Mammary epithelial cell (primary cell): ENCODE measurements at places on chromosomes 3 and 15. TPM values are rescaled to one million over a fixed set of nuclear protein-coding genes. Genes with fewer than 3 reads are reported as not detected.

The MKRN3 gene
- total RNA-seq, result not detected in 2 replicates

DNA sequence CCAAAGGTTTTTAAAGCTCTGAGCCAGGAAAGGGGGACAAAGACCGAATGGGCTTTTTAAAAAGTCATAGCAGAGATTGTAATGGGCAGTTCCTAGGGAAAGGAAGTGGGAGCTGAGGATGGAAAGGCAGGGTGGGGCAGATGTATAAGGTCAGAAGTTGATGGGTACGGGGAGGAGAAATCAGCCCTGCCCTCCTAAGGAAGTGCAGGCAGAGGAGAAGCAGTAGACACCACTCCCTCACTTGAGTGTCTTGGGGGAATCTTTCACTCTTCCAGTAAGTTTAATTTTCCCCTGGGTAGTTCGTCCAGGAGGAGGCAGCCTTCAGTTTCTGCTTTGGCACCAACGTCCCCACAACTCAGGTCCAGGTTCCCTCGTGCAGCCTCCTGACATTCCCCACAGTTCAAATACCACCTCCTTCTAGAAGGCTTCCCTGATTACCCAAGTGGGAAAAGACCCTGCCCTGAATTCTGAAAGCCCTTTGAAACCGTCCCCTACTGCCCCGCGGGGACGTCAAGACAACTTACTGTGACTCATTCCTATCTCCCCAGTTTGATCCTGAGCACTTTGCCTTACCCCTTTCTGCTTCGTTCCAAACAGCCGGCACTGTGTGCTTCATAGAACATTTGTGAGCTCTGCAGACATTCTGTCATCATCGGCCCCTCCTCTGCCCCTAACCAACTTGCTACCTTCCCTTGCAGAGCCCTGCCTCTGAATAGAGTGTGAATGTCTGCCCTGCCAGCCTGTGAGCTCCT is 14.3 kb upstream of the SRP14 start:
- no peak for DNase-seq

- DNase-seq, result peak; percentile 31
Observed at GRCh38 chr3:182490596-182491491, 302.5 kb upstream of the ATP11B start.

GRCh38 chr3:160685144-160685766 is 8.3 kb downstream of the ARL14 start:
- DNase-seq, result no peak

DNA sequence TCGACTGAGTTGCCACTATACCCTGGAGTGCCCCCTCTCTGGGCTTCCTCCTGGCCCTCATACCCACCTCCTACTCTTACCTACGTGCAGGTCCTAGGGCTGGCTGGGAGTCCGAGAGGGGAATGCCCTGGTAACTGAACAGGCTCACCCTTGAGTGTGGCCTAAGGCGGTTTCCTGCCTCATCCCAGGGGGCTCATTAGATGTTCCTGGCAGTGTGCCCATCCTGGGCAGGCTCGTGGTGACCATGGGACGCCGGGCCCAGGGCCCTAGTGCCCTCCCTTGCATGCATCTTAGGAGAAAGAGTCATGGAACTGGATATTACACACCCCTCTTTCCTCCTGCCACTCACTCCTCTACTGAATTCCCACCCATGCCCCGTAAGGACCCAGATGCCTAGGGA is 2.8 kb downstream of the SEMA4B start:
- no peak for DNase-seq

DNA sequence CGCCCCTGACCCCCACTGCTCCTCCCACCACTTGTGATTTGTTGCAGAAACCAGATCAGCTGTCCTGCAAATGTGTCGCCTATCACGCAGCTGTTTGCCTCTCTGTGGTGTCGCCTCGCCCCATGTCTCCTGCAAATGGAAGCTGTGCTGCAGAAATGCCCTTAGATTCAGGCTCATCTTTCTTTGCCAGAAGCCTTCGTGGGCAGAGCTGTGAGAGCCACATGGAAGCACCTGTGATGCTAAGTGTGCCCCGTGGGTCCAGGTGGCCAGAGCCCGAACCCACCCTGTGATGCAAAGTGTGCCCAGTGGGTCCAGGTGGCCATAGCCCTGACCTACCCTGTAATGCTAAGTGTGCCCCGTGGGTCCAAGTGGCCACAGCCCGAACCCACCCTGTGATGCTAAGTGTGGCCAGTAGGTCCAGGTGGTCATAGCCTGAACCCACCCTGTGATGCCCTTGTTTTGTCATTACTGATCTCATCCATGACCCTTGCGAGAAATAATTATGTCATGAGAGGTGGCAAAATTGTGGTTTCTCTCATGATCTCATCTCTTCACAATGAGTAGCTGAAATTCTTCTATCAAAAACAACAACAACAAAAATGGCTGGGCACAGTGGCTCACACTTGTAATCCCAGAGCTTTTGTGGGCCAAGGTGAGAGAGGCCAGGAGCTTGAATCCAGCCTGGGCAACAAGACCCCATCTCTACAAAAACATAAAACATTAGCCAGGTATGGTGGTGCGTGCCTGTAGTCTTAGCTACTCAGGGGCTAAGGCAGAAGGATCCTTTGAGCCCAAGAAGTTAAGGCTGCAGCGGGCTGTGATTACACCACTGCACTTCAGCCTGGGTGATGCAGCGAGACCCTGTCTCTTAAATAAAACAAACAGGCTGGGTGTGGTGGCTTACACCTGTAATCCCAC is 187.4 kb downstream of the GOLGA6L6 start:
- DNase-seq, result no peak

- no peak for DNase-seq
Observed at GRCh38 chr15:85049805-85050204, 68.1 kb downstream of the PDE8A start.

- no peak for DNase-seq
Observed at GRCh38 chr3:188941103-188941502, 230.7 kb upstream of the TPRG1 start.
